Esophagus muscularis mucosa (tissue), 4 donors: ENCODE measurements at places on chromosomes 12 and 14. TPM values are rescaled to one million over a fixed set of nuclear protein-coding genes. Genes with fewer than 3 reads are reported as not detected.

The KRT71 gene
- not detected for total RNA-seq

The SLC16A7 gene
- total RNA-seq = 25.7 TPM

The TRHDE gene
- 0.63 TPM for total RNA-seq

The RTL1 gene
- not detected for total RNA-seq

DNA sequence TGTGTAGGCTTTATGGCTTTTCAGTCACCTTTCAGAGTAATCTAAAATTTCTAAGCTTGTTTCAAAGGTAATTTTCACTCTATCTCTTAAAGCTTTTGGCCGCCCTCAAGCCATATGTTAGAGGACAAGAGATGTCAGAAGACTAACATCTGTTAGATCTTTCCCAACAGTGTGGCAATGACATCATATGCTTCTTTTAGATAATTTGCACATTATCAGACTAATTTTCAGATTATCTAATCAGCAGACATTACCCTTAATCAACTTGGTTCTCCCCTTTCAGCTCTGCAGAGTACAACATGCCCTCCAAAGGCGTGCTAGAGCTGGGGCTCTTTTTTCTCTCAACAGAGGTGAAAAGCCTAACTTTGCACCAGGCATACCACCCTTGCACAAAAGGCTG, 207.1 kb downstream of the DPF3 start:
- H3K4me3 ChIP-seq = no peak overlapping the region
- H3K27ac ChIP-seq = no peak overlapping the region
- no peaks in the 10 kb centered on the region for H3K36me3 ChIP-seq

DNA sequence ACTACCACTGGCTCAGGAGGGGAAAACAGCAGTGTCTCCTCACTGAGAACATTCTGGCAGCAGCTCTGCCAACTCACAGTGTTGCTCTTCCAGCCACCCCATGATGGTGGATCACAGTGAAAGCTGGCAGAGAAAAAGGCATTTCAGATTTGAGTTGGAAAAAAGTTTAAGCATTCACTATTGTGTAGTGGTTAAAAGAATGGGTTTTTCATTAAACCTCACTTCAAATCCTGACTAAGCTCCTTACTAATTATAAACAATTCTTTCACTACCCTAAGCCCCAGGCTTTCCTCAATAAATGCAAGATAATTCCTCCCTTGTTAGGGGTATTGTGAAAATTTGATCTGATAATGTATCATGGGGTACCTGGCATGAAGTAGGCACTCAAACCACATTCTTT, 518.1 kb downstream of the SNAPC1 start:
- DNase-seq = no peak
- no peaks in the 10 kb centered on the region for H3K27me3 ChIP-seq
- H3K36me3 ChIP-seq = no peaks in the 10 kb centered on the region

DNA sequence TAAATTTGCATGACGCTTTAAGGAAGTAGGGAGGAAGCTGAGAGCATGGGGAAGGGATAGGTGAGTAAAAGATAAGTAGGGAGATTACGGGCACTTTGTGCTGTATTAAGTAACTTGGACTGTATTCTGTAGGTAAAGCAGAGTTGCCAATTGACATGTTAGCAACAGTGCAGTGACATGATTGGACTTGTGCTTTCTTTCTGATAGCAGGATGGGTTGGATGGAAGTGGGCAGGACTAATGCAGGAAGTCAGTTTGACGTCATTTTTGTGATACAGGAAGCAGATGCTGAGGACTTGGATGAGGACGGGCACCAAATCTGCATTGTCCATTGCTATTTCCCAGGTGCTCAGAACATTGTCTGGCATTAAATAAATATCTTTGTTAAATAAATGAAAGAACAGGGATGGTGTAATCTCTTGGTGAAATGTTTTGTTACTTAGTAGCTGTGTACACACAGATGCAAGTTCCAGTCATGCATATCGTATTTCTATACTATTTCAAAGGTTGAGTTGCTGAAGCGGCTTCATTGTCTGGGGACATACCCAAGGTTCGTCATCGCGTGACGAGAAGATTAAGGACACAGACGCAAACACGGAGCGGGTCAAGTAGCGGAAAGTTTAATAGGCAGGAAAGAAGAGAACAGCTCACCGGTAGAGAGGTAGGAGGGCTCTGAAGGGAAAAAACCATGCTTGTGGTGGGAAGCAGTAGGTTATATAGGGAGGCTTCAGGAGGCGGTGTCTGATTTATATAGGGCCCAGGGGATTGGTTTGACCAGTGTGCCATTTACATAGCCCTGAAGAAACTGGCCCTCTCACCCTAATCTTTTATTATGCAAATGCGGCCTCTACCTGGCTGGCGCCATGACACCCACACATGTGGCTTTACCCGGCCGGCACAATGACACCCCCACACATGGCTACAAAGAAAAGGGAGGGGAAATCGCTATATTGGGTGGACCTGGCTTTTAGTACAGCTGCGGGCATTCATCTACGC, 30.7 kb downstream of the GUCY2C start:
- no peaks in the 10 kb centered on the region for H3K27me3 ChIP-seq
- no peak for DNase-seq
- no peaks in the 10 kb centered on the region for H3K36me3 ChIP-seq
- no peak overlapping the region for H3K4me3 ChIP-seq
- no peaks in the 10 kb centered on the region for H3K4me1 ChIP-seq
- H3K27ac ChIP-seq = no peak overlapping the region

GRCh38 chr14:96098309-96098998, 59.3 kb downstream of the C14orf132 start:
- H3K4me3 ChIP-seq = no peak overlapping the region
- no peaks in the 10 kb centered on the region for H3K36me3 ChIP-seq
- H3K4me1 ChIP-seq = peaks cover 19% of the 10 kb centered on the region
- DNase-seq = no peak

- peaks cover 70% of the 10 kb centered on the region for H3K36me3 ChIP-seq
- H3K4me1 ChIP-seq = no peaks in the 10 kb centered on the region
- H3K4me3 ChIP-seq = no peak overlapping the region
- DNase-seq = no peak
- no peaks in the 10 kb centered on the region for H3K27me3 ChIP-seq
Measured at GRCh38 chr12:31991146-31991545, 31.9 kb downstream of the RESF1 start.

DNA sequence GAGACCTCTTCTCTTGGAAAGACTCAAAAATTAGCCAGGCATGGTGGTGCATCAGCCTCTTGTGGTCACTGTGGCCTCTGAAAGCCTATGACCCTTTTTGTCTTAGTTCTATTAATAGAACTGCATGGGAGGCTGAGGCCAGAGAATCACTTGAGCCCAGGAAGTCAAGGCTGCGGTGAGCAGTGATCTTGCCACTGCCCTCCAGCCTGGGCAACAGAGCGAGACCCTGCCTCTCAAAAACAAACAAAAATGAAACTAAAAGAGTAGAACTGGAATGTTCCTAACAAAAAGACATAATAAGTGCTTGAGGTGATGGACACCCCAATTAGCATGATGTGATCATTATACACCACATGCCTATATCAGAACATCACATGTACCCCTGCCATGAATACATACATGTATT, 197.0 kb upstream of the EEA1 start:
- peak overlapping the region; percentile 87 for H3K27ac ChIP-seq
- H3K4me1 ChIP-seq = peaks cover 48% of the 10 kb centered on the region
- DNase-seq = no peak
- H3K27me3 ChIP-seq = no peaks in the 10 kb centered on the region

The SRRM4 gene
- not detected for total RNA-seq

The WNT5B gene
- 44.7 TPM for total RNA-seq

The NPFF gene
- total RNA-seq = not detected

DNA sequence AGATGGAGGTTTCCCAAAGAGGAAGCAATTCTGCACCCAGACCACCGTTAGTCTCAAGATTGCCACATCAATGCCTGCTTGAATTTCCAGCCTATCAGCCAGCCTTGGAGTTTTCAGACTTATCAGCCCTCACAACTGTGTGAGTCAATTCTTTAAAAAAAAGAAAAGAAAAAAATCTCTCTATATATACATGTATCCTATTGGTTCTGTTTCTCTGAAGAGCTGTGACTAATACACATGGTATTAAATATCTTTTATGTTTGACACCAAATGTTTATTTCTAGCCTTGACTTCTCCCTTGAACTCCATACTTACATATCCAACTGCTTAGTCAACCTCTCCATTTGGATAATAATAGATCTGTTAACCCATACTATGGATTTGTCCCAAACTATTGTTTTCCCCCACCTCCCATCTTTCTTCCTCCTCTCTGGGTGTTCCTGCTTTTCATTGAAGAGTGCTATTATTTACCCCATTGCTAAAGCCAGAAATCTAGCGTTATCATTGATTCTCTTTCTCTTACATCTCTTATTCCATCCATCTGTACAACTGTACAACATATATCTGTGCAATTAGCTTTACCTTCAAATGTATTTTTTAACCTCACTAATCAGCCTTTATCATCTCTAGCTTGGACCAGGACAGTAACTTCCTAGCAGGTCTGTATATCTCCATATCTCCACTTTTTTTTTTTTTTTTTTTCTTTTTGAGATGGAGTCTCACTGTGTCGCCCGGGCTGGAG, 22.7 kb upstream of the EID3 start:
- no peaks in the 10 kb centered on the region for H3K36me3 ChIP-seq
- H3K4me1 ChIP-seq = peaks cover 30% of the 10 kb centered on the region
- no peaks in the 10 kb centered on the region for H3K27me3 ChIP-seq
- DNase-seq = no peak
- no peak overlapping the region for H3K4me3 ChIP-seq

DNA sequence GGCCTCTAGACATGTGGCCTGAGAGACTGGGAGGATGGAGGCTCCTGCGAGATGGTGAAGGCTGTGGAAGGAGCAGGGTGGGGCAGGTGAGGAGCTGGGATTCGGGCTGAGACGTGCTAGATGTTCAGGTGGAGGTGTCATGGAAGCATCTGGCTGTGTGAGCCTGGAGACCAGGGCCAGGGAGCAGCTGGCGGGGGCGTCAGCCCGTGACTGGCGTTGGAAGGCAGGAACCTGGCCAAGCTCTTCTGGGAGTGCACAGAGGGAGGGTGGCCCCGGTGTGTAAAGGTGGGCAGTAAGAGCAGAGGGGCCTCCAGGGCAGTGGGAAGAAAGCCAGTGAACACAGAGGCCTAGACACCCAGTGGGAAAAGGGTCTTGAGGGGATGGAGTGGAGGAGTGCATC, 55.1 kb upstream of the RD3L start:
- H3K27me3 ChIP-seq = no peaks in the 10 kb centered on the region
- no peaks in the 10 kb centered on the region for H3K4me1 ChIP-seq
- no peak overlapping the region for H3K4me3 ChIP-seq
- no peak for DNase-seq
- no peak overlapping the region for H3K27ac ChIP-seq

- no peak overlapping the region for H3K4me3 ChIP-seq
- H3K36me3 ChIP-seq = no peaks in the 10 kb centered on the region
- peaks cover 51% of the 10 kb centered on the region for H3K27me3 ChIP-seq
- DNase-seq = no peak
Measured at GRCh38 chr14:104294983-104295680, 156.7 kb downstream of the KIF26A start.

The SCNN1A gene
- total RNA-seq = 2.1 TPM

DNA sequence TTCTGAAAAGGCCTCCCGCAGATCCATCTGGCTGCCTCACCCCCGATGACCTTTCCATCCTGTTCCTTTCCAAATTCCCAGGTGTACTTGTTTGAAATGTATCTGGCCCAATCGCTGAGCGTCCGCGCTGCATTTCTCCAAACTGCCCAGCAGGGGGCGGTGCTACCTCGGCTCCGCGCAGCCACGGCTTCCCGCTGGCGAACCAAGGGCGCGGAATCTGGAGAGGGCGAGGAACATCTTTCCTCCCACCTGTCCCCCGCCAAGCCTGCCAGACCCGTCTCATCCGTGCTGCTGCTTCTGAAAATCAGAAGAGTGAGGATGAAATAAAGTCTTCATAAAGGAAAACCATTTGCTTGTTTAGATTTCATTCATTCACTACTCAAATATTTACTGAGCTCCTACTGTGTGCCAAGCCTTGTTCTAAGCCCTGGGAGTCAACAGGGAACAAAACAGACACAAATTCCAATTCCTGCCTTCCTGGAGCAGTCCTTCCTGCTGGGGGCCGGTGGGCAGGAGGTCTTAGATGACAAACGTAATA, 16.8 kb upstream of the MYL2 start:
- peaks cover 53% of the 10 kb centered on the region for H3K27me3 ChIP-seq
- H3K4me3 ChIP-seq = no peak overlapping the region
- H3K4me1 ChIP-seq = peaks cover 7% of the 10 kb centered on the region
- no peaks in the 10 kb centered on the region for H3K36me3 ChIP-seq
- H3K27ac ChIP-seq = no peak overlapping the region

The SLC6A15 gene
- 0.83 TPM for total RNA-seq

The FAM186B gene
- total RNA-seq = 0.26 TPM

The TEX52 gene
- not detected for total RNA-seq

DNA sequence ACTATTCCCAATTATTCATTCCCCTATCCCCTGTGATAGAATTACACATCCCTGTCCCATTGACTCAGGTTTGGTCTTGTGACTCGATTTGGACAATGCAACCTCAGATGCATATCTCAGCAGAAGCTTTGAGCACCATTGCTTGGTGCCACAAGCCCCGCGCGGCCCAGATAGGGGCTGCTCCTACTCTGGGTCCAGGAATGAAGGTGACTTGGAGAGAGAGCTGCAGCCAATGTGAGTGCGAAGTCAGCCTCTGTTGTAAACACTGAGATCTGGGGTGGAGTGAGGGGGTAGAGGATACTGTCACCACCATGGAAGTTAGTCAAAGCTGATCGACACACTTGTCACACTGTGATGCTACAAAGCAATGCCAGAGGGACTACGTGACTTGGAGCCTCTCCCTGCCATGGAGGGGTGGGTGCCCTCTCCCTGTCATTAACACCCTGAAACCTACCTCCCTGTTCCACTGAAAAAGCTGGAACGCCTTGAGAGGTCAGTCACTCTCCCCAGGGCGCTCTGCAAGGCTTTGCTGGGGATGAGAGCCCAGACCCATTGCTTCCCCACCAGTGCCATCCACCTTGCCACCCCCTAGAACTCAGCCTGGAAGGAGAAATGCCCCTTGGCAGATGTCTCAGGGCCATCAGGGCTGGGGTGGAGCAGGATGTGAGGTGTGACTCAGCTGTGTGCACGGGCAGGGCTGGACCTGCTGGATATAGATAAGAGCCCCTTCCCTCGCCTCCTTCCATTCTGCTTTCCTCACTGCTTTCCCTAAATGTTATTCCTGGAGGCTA, 6.6 kb upstream of the PLEK2 start:
- no peak overlapping the region for H3K4me3 ChIP-seq
- DNase-seq = no peak
- H3K27me3 ChIP-seq = peaks cover 8% of the 10 kb centered on the region
- no peak overlapping the region for H3K27ac ChIP-seq
- no peaks in the 10 kb centered on the region for H3K36me3 ChIP-seq

DNA sequence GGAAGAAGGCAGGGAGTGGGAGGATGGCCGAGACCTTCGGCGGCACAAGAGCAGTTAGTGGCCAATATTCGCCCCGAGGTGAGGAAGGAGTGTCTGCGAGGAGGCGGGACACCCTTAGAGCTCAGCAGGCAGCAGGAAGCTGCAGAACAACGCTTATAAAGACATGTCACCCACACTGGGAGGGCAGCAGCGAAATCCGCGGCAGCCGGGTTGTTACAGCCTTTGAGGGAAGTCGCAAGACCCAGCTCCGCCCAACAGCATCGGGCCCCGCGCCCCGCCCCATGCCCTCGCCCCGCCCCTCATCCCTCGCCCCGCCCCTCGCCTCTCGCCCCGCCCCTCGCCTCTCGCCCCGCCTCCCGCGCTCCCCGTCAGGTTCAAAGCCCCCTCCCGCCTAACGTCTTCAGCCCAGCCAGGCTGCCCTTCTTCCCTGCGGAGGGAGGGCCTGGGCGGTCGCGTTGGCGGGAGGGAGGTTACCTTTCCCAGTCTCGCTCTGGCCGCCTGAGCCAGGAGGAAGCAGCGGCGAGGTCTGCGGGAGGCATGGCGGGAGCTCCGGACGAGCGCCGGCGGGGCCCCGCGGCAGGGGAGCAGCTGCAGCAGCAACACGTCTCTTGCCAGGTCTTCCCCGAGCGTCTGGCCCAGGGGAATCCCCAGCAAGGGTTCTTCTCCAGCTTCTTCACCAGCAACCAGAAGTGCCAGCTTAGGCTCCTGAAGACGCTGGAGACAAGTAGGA, at the start of gene ATP23:
Gene ATP23 (plus strand): TSS at position 403 of the 730 bp plus-strand sequence. CDS start 135 bp downstream, at position 538.
- no peaks in the 10 kb centered on the region for H3K27me3 ChIP-seq
- H3K36me3 ChIP-seq = no peaks in the 10 kb centered on the region
- H3K27ac ChIP-seq = peak within 1 kb of the TSS; percentile 91
- peaks cover 16% of the 10 kb centered on the region for H3K4me1 ChIP-seq
